Bladder microvascular endothelial cell (primary cell): ENCODE measurements at places on chromosomes 2 and 18. TPM values are rescaled to one million over a fixed set of nuclear protein-coding genes. Genes with fewer than 3 reads are reported as not detected.

Gene FZD7
- total RNA-seq = 0.16 and 0.25 TPM in 2 replicates

Gene ALPP
- not detected in 2 replicates for total RNA-seq

Gene COLEC11
- 0.16 and 0.57 TPM in 2 replicates for total RNA-seq

Gene DNAJC5G
- 0.16 and 4.4 TPM in 2 replicates for total RNA-seq

Gene CCDC121
- total RNA-seq = 1.8 and 2.6 TPM in 2 replicates

Gene SYT4
- total RNA-seq = not detected in 2 replicates

Gene TMEM17
- 0.65 and 1.1 TPM in 2 replicates for total RNA-seq

Gene SH2D6
- 0.16 and 0.19 TPM in 2 replicates for total RNA-seq

Gene LIPG
- 2.0 and 3.4 TPM in 2 replicates for total RNA-seq

Gene FAM228A
- total RNA-seq = under 0.01 and 0.31 TPM in 2 replicates
